ENCODE measurements at places on chromosomes 1 and 21. TPM values are rescaled to one million over a fixed set of nuclear protein-coding genes. Genes with fewer than 3 reads are reported as not detected.

DNA sequence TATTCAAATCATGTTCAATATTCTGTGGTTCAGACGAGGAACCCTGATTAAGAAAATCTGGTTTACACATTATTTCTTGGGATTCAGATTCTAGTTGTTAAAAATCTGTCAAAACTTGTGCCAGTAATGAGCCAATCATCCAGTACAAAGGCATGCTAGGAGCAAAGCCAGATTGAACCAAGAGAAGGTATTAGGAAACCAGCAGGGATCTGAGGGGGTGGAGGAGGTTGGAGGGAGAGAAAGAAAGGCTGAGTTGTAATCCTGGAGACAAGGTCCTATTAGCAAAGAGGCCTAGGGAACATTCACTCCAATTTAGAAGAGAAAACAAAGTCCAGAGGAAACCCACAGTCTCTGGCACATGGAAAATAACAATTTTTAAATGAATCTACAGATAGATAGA lies 352.9 kb downstream of the LTN1 start:
- DNase-seq, result no peak

GRCh38 chr1:76218888-76219287 lies 144.3 kb downstream of the ST6GALNAC3 start:
- no peak for DNase-seq

NMNAT1 gene
- 7.1 TPM for total RNA-seq

DNA sequence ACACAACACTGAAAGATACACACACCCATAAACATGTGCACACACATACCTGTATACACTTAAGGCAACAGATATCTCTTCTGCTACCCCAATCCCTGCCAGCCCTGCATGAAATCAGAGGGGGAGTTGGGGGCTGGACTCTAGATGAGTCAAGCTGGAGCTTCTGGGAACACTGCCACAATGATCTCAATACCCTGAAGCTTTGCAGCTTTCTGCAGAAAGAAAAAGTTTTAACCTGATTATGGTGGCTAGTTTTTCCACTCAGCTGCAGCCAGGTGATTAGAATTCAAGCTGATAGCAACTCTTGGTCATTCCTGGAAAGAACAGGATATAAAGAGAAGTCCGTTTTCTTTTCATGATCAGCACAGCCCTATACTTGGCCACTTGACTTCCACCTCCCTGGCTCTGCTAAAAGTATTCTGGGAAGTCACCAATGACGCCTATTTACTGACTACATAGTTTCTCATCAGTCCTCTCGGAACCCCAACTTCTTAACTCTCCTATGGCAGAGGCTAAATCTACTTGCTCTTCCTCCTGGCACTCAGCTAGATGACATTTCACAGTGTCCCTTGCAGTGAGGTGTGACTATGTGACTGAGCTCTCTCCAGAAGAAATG lies 20.7 kb upstream of the DNASE2B start:
- DNase-seq, result peak; percentile 73

GRCh38 chr21:22961258-22961657 lies 1963.0 kb downstream of the NCAM2 start:
- DNase-seq, result no peak

DNA sequence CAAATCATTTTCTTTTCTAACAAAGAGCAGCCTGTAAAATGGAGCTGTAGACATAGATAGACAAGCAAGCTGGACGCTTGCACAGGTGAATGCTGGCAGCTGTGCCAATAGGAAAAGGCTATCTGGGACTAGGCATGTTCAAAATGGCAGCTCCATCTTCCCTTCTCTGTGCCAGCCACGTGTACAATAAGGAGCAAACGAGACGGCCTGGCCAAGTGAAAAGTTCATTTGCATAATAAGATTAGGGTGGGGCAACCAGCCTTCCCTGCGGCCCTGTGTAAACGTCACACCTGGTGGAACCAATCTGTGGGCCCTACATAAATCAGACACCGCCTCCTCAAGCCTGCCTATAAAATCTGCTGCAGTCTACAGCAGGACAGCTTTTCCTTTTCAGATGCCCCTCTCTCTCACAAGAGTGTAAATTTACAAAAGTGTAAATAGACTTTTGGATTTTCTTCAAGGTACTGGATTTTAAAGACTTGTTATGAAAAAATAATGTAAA lies 16.6 kb upstream of the EDEM3 start:
- no peak for DNase-seq

CELA2B gene
- total RNA-seq, result not detected

- DNase-seq, result no peak
These were observed 151.4 kb upstream of the ETV3 start for GRCh38 chr1:157289424-157290105.

GRCh38 chr1:236774926-236775325 lies 20.2 kb upstream of the MTR start:
- DNase-seq, result peak; percentile 20

DNA sequence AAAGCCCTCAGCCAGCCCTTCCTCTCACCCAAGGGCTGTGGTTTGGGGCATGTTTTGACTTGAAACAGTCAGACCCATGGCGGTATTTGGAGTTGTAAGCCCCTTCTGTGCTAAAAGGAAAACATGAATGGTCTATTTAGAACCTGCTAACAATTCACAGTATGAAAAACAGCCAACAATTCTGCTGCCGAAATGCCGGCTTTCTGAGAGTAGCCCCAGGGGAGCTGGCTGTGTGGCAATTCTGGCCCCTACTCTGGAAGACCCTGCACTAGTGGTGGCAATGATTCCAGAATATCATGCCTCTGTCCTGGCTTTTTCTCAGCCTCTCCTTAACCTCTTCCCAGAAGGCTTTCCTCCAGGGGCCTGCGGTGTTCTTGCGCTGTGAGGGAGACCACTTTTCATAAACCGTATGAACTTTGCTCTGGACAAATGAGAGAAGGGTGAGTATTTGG lies 118.7 kb downstream of the EDEM3 start:
- no peak for DNase-seq

IGSF5 gene
- not detected for total RNA-seq

DNA sequence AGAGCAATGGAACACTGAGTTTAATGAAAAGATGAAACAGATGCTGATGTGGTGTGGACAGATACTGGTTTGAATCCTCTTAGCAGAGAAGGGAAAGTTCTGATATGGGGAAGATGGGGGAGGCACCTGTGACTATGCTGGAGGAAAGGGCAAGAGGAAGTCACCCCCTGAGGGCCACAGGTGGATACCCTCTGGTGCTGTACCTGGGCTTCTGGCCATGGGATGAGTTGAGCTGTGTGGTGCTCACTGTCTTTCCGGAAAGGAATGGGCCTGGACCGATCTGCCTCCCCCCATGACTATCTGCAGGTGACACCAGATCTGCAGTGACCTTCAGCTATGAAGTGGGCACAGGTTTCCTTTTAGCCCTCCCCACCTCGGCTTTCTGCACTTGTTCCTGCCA lies 52.4 kb downstream of the IER5 start:
- no peak for DNase-seq

DNA sequence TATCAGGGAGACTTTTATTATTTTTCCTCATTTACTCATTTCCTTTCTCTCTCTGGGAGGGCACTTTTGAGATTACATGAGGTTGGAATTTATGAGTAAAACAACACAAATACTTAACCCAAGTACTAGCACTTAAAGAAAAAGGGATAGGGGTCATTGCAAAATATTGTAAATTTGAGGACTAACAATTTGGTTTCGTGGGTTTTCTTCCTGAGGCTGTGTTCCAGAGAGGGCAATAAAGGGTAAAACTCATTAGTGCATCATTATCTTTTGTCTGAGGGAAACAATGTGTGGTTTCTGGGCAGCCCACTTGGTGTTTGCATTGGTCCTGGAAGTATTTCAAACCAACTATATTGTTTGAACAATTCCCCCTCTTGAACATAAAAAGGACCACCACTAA lies 96.5 kb downstream of the GREM2 start:
- peak; percentile 47 for DNase-seq

DNA sequence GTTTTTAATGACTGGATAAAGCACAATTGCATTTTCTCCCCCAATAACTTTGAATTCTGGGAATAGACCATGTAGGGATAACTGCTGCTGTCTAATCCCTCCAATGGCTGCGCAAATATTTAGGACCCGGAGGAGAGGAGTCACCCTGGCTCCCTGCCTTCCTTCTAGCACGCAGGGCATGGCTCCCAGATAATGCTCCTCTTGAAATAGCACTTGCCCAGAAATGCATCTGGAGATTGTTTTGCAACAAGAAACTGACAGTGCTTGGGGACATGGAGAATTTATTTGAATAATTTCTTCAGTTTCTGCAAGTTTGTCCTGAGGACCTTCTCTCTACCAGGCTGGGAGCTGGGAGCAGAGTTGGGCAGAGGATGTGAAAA lies 83.5 kb downstream of the MAN1C1 start:
- DNase-seq, result no peak

GRCh38 chr1:5705751-5706150 lies 286.5 kb downstream of the NPHP4 start:
- DNase-seq, result no peak

- DNase-seq, result no peak
These were observed 55.4 kb downstream of the ALPL start for GRCh38 chr1:21564521-21565095.

NRAS gene
- 52.2 TPM for total RNA-seq

GBP3 gene
- total RNA-seq, result 21.8 TPM

DNA sequence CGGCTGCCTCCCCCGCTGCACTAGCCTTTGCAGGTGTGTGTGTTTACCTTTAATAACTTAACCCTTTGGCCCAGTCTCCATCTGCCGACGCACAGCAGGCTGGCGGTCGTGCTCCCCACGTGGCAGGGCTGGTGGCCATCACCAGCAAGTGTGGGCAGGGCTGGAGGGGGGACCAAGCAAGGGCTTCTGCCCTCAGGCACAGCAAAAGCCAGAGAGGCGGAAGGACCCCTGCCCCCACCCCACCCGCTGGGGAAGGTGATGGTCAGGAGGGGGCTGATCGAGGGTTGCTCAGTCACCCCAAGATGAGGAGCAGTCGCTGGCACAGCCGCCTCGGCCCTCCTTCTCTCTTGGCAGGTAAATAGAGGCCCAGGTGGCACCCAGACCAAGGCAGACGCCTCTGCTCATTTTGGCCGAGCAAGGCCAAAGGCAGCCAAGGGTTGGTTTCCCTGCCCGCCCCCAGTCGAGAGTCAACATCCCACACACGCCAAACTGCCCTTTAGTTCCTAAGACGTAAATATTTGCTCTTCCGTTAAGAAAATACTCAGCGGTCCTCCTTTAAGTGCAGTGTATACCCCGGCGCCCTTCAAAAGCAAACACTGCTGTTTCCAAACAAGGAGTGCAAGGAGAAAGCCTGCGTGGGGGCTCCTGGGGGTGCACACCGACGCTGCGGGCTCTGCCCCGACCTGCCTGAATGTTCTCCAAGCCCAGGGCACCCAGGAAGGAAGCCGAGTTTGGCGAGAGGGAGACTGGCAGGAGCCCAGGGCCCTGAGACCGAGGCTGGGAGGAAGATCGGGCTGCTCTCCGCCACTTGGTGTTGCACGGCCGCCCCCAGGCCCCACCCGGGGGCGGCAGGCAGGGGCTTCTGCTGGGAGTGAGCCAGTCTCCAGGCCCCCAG lies 82.7 kb downstream of the SIK1 start:
- no peak for DNase-seq

All from HT1080 (cell line).